ENCODE measurements at places on chromosomes 13 and 19.

- DNase-seq, result no peak
Measured at GRCh38 chr13:101325423-101325822, 90.9 kb downstream of the NALCN start.

DNA sequence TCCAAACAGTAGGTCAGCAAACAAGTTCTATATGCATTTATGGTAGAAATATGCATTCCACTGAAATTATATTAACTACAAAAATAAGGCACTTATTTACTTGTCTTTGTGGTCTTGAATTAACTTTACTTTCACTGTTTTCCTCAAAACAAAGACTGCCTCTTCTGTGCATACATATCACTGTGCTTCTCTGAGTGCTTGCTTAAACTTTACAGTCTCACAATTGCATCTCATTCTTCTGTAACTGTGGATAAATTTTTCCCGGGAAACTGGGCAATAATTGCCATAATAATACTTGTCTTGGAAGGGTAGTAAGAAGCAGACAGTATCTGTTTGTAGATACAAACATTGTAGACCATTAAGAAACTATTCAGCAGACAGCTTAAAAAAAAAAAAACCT is 38.4 kb downstream of the EFNB2 start:
- no peak for DNase-seq

- DNase-seq, result no peak
Measured at GRCh38 chr19:18418483-18419194, 559 bp upstream of the SSBP4 start.

- DNase-seq, result no peak
Measured at GRCh38 chr19:5864725-5865486, 5.4 kb downstream of the FUT5 start.

- DNase-seq, result no peak
Measured at GRCh38 chr19:46813839-46814358, 25.5 kb upstream of the SLC1A5 start.

DNA sequence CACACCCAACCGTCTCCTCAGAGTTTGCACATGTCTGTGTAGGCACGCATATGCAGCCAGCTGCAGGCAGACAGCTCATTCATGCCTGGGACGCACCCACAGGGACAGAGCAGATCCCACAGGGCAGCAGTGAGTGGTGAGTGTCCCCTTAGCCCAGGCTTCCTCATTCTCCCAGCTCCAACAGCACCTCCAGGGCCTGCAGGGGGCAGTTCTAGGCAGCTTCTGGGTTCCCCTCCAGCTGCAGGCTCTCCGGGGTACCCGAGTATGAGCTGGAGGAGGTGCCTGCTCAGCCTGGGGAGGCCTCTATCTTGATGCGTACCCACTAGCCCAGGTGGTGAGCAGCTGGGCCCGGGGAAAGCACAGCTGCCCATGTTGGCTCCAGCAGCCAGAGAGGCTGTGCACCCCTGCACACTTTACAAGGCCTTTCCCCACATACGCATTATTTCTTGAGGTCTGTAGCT is 1.3 kb upstream of the SHANK1 start:
- DNase-seq, result no peak

GRCh38 chr19:12912571-12912970 is 6.5 kb downstream of the SYCE2 start:
- DNase-seq, result no peak

DNA sequence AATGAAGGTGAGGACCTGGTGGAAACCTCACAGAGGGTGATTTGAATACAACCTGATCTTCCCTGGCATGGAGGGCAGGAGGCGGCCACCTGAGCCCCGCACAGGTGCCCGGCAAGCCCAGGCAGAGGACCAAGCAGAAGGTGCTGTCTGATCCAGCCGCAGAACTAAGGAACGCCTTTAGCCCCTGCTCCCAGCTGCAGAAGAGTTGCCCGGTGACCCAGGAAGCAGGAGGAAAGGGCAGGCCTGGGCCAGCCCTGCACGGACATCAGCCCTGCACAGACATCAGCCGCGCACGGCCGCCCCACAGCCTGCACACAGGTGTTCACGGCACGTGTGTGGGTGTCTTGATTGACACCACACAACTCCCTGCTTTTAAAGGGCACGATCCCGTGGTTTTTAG is 43.1 kb downstream of the RASA3 start:
- DNase-seq, result no peak

- DNase-seq, result no peak
Measured at GRCh38 chr19:27775395-27775794, 1437.6 kb downstream of the UQCRFS1 start.

DNA sequence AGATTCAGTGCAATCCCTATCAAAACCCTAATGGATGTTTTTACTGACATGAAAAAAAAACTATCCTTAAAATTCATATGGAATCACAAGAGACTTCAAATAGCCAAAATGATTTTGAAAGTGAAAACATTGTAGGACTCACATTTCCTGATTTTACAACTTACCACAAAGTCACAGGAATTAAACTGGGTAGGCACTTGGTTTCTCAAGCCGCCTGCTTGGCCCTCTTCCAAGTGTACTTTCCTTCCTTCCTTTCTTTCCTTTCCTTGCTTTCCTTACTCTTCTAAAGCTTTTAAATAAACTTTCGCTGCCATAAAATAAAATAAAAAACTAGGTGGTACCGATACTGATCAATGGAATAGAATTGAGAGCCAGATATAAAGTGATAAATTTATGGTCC is 21.0 kb upstream of the CD33 start:
- DNase-seq, result no peak

- no peak for DNase-seq
Measured at GRCh38 chr19:44113784-44114390, 688 bp downstream of the ZNF225 start.

- no peak for DNase-seq
Measured at GRCh38 chr19:45117167-45117594, 24.2 kb downstream of the PPP1R37 start.

- DNase-seq, result no peak
Measured at GRCh38 chr13:73820285-73820684, 313.9 kb downstream of the KLF12 start.

DNA sequence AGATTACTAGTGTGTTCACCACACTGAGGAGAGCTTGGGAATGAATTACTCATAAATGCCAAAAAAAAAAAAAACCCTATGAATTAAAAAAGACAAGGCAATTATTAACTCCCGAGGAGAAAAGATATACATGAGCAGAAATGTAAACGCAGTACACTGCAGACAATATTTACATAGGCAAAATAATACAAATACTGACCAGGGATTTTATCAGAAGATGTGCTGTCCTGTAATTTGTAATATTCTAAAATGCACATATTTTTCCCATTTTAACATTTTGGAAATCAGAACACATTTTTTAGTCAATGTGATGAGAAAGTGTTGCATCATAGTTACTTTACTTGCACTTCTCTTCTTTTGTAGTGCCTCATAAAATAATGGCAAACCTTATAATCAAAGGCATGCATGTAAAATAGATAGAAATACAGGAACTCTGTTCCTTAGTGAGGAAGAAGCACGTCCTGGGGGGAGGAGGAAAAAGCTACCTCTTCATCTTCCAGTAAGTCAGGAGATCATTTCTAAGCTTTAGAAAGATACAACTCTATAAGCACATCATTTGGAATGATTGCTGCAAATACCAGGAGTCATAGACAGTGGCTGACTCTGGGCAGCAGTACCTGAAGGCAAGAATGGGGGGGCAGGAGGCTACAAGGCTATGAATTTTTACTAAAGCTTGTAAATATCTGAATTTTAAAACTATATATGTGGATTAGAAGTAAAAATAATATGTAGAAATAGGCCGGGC is 46.3 kb upstream of the KATNAL1 start:
- DNase-seq, result no peak

DNA sequence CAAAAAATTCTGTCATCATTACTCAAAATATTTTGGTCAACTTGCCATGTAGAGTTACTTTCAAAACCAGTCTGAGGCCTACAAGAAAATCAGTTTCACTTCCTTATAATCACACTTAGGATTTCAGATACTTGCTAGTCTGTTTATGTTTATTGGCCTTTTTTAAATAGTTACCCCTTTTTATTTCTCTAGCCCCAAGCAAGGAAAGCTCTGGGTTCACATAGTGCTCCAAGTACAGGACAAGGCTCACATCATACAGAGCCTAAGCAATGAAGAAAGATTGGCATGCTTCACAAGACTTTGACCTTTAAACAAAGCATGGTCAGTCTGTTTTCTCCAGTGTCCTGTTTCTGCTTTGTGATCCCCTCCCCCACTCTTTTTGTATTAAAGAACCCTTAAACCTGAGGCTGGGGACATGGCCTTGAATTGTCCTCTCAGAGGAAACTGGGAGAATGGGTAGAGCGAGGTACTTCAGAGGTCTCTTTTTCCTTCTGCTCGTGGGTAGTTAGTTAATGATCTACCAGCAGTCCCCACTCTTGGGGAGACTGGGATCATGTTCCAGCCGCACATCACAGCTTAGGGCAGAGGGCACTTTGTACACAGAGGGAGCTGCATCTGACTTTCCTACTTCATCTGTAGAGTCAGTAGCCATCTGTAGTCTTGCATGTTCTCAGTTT is 30.7 kb downstream of the CEACAM1 start:
- DNase-seq, result no peak

GRCh38 chr13:40315416-40316064 is 350.9 kb downstream of the FOXO1 start:
- peak; percentile 29 for DNase-seq

Measured in T-helper 22 cell (primary cell).